ENCODE measurements at places on chromosomes 2 and 18.

- no peak for DNase-seq
Observed at GRCh38 chr2:162932416-162932815, 93.8 kb upstream of the KCNH7 start.

DNA sequence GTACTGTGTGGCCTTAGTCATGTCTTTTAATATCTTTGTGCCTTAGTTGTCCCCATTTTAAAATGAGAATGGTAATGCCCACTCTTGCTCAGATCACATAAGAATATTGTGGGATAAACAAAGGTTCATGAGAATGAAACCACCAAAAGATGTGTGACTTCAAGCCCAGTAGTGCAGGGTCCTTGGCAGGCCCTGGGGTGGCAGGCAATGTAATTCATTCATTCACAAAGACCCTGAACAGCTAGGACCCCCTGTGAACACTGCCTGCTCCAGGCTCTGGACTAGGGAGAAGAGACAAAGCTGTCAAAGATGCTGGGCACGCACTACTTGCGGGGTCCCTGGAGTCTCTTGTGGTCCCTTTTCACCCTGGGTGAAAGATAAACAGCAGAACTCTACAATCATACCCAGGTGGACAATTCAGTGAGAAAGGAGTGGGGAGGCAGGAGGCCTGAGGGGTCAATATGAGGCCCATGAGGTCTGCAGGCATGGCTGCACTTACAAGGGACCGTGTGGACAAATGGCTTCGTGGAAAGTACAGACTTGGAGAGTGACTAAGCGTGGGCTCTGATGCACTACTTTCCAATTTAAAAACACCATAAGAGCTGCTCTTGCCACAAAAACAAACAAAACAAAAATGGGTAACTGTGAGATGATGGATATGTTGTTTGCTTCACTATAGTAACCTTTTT lies 136.1 kb downstream of the SMAD7 start:
- DNase-seq, result no peak

DNA sequence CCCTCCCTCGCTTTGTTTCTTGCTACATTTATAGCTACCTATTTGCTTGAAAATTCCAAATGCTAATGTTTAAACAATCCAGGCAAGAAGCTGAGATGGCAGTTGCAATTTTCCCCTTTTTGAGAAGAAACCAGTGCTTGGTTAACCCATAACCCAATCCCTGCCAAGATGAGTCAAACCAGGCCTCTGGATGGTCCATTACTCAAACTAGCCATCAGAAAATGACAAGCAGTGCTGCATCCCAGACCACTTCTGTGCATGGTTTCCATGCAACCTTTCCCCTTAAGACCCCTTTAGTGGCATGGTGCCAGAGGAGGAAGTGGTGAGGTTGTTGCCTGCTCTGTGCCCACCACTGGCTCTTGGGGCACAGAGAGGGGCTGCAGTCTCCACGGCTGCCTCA lies 131.2 kb upstream of the RMP24 start:
- no peak for DNase-seq

DNA sequence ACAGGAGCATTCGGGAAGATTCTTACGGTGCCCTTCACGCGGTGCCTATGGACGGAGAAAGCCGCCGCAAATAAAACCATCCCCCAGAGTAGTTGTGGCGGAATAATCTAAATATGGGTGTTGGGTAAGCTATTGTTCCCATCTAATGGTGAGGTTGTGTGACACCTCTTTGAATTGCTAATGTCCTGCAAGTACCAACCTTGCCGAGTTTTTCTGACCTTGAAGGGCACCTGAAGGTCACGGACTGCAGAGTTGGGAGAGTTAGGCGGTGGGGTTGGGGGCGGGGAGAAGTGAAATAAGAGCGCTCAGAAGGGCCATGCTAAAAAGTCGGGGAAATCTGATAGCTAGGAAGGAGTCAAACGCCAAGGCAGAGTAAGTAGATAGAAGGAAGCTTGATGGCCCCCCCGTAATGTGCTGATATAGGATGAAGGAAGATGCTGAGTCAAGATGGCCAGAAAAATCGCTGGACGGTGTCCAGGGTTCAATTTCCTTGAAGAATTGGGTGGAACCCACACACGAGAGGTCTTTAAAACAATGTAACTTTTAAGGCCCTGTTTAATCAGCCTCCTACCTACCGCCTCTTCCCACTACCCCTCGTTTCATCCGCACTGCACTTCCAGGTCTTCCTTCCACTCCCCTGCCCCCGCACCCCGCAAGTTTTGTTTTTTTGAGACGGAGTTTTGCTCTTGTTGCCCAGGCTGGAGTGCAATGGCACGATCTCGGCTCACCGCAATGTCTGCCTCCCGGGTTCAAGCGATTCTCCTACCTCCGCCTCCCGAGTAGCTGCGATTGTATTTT lies 600 bp downstream of the KATNAL2 start:
- DNase-seq, result no peak

DNA sequence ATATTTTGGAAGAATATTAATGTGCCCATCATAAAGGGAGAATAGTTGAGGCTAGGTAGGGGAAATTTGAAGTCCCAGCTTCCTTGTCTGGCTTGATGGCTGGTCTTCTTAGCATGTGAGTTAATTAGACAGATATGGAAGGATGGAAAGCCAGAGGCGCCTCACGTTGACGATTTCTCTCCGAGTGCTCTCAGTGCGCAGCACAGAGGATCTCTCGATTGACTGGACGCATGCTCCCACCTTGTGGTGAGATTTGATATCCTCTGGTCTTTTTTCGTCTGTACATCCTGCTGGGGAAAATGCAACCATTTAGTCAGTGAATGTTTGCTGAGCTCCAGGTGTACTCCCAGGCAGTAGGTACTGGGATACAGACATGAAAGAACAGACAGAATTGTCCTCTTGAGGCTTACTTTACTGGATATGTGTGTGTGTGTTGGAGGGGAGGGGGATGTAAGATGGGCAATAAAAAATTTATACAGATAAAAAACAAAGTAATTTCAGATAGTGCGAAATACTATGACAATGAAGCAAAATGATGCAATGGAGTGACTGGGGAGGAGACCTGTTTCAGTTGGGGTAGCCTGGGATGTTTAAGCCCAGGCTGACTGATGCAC lies 66.9 kb upstream of the ZNG1B start:
- peak; percentile 47 for DNase-seq

Data from smooth muscle cell of the brain vasculature (primary cell).